NCI-H187 treated with DMSO at 0.1 percent for 48 hours (cell line): ENCODE measurements at places on chromosomes 13 and 19.

DNA sequence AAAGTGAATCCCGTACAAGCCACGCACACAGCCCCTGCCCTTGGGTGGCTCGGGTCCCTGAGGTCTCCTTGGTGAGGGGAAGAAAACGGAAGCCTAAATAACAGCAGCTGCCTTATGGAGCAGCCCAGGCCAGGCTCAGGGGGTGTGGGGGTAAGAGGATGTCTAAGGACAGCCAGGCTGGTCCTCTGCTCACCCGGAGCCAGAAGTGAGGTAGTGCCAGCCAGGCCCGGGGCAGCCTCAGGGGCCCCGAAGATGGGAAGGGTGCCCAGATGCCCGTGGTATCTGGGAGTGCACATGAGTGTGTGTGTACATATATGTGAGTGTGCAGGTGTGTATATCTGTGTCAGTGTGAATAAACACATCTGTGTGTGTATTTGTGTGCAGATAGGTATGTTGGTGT, 38.4 kb upstream of the PEPD start:
- DNase-seq = no peak

GRCh38 chr13:49540552-49540951, 44.8 kb downstream of the PHF11 start:
- DNase-seq = no peak

DNA sequence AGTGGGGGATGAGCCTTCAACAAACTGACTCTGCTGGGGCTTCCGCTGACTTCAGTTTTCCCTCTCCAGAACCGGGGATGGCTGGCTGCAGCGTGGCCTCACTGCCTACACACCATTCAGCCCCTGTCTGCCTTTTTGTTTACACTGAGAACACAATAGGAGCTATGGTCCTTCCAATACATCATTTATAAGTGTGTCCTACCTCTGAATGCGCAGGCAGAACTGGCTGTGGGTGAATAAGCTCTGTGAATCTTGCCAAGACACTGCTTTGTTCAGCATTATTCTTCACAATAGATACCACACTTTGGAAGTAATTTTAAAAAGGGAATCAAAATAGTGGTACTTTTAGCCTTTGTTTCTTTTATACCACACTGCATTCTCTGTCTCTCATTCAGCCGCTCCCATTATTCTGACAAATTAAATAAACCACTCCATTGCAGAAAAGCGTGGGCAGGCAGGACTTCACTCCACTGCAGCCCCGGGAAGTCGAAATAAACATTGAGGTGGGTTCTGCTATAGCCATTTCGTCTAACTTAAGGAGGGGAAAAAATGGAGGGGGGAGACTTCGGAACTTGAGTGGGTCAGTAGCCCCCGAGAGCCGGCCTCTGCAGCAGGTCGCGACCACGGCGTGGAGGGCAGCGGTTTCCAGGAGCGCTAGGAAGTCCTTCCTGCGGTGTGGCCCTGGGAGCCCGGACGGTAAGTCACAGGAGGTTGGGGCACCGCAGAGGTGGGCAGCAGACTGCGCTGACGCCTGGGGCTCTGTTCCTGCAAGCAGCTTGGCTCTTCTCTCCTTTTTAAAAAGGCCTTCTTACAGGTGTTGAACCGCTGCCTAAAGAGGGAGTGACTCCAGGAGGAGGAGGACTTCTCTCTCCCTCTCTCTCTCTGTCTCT, 94.8 kb upstream of the SOX1 start:
- DNase-seq = peak; percentile 69

GRCh38 chr19:1035998-1036621, 3.8 kb upstream of the ABCA7 start:
- DNase-seq = no peak

- DNase-seq = no peak
Observed at GRCh38 chr13:74687442-74688182, 553.4 kb upstream of the KLF12 start.

- no peak for DNase-seq
Observed at GRCh38 chr19:4717966-4718701, 5.5 kb downstream of the DPP9 start.
